Frontal cortex (tissue), 4 donors: ENCODE measurements at places on chromosomes 2 and 18.

GRCh38 chr2:164006704-164007103, 270.9 kb upstream of the FIGN start:
- no peak for DNase-seq

GRCh38 chr2:29013057-29013780, 32.1 kb downstream of the TOGARAM2 start:
- DNase-seq, result no peak

DNA sequence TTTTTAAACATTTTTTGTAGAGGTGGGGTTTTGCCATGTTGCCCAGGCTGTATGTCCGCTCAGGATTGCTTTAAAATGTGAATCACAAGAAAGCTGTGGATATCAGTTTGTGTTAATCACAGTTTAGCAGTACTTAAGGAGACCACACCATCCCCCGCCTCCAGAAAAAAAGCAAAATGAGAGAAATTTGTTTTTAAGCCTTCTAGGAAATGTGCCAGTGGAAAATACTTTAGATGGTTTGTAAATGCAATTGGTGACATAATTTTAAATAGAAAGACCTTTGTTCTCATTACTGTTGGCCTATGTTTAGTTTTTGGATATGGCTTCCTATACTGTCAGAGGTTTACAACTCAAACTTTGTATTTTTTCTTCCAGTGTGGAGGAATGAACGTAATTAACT, 27.0 kb downstream of the GCA start:
- no peak for DNase-seq

- peak; percentile 51 for DNase-seq
These were observed 1.2 kb downstream of the CDH20 start for GRCh38 chr18:61334491-61334850.

GRCh38 chr2:192546565-192546964, 351.8 kb upstream of the TMEFF2 start:
- DNase-seq, result no peak

DNA sequence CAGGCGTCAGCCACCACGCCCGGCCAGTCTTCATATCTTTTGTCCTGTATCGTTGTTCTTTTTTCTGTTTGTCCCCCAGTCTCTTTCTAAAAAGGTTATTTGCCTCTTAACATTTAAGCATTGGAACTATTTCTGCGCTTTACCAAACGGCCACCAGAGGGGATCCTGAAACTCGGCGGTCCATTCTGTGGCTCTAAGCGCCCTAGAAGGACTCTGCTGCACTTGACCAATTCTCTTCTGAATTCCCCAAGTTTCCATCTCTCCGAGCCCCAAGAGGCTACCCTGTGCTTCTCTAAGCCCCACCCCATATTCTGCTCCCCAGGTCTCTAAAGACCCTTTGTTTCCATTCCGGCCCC, 33.1 kb upstream of the REG3G start:
- peak; percentile 46 for DNase-seq

DNA sequence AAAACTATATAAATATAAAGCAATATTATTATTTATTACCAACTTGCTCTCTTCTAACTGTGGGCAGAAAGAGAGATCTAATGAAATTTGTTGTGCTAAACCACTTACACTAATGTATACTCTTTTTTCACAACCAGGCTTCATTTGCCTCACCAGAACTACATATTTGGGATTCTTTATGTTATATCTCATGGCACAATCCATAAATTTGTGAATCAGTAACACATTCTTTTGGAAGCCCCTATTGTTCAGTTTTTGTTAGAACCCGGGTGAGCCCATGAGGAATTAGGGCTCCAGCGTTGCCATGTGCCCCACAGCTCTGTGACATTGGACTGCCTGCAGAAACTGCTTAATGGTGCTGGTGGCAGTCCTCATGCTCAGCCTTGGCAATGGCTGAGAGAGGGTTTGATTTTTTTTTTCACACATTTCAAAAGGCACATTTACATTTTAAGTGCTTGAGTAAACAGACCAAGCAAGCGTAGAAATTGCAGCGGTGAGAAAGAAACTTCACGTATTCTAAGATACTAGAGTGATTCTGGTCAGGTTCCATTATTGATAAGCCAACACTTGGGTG, 15.3 kb downstream of the VIT start:
- no peak for DNase-seq

DNA sequence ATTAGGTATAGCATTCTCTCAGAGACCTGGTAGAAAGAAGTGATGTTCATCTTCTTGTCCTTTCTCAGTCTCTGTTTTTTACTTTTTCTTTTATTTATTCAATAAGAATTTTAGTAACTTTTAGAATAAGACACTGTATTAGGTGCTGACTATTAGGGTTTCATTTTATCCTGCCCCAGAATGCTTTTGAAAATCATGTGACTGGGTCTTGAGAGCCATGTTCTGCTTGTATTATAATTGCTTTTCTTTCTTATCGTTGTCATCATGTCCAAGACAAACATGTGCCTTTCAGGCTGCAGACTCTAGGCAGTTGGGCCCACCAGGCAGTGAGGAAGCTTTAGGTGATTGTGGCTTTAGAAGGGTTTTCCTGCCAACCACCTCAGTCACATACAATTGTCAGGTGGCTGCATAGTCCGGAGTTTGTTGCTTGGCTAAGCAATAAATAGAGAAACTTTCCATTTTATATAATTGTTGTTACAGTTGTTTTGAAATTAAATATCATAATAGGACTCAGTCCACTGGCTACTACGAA, 15.1 kb downstream of the GRHL1 start:
- no peak for DNase-seq

DNA sequence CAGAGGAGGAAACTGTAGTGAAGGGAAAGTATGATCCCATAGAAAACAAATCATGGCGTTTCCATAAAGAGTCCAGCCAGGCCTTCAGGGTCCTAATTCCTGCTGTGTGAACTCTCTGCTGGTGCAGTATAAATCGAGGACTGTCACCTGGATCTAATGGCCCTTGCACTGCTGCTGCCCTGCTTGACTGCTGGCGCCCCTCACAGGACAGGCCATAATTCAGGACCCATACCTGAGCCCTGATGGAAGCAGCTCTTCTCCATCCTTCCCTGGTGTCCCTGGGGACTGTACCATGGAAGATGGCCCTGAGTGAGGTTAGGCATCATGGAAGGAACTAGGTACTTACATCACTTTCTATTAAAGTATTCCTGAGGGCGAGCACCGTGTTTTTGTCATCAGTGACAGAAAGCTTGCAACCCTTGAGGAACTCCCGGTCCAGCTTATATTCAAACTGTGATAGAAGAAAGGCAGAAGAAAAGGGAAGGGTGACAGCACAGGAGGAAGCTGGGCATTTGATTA, 116.9 kb downstream of the RIF1 start:
- no peak for DNase-seq

- DNase-seq, result peak; percentile 39
These were observed 221.8 kb downstream of the INSIG2 start for GRCh38 chr2:118309946-118310680.

DNA sequence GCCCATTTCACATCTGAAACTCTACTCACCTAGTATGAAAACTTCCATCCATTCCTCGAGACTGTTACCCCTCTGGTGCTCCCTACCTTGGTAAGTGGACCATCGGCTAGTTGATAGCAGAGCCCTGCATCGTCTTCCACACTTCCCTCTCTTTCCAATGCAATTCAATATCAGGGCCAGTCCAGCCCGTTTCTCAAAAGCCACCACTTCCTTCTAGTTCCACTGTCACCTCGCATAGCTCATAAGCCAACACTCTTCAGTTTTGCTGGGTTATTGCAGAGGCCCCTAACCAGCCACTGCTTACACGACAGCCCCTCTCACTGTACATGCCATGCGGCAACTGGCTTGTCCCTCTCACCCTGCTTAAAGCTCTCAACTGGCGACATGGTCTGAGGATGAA, 10.2 kb upstream of the ZNF407 start:
- no peak for DNase-seq

DNA sequence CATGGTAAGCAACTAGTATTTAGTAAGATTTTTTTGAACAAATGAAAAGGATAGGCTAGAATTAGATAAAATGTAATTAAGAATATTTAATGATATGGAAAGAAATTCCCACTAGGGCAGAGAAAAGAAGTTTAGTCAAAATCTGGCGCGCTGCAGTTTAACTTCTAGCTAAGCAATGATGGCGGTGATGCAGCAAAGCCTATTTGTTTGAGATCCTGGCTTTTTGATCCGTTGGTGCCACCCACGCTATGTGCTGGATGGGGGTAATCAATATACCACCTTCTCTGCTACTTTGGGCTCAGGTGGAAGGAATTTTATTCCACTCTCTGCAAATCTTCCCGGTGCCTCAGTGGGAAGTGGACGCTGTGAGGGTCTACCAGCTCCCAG, 421 bp upstream of the FAM171B start:
- no peak for DNase-seq

GRCh38 chr2:239927424-239927981, 97.6 kb downstream of the NDUFA10 start:
- no peak for DNase-seq

GRCh38 chr2:15728245-15728938, 136.7 kb downstream of the DDX1 start:
- DNase-seq, result no peak

GRCh38 chr2:226154610-226155009, 645.0 kb downstream of the IRS1 start:
- no peak for DNase-seq

DNA sequence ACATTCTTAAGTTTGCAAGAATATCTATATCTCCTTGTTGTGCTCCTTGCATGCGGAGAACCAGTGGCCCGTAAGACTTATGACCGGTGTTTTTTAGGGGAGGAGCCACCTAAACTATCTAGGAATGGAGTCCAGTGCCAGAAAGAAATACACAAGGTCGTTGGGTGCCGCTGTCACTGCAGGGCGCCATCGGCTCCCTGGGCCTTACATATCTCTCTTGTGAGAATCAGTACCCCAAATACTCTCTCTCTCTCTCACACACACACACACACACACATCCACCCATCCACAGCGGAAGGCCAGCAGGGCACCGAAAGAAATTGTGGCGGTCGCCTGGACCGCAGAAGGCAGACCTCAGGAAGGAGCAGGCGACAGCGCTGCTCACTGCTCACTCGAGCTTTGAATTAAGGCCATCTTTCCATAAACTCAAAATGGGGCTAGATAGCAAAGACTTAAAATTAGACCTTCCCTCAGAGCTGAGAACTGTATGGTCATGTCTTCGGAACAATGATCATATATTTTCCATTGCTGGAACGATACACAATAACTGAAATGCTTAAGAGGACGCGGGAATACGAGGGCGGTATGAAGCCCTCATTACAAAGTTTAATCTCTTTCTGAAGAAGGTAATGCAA, 10.4 kb downstream of the NR4A2 start:
- no peak for DNase-seq

DNA sequence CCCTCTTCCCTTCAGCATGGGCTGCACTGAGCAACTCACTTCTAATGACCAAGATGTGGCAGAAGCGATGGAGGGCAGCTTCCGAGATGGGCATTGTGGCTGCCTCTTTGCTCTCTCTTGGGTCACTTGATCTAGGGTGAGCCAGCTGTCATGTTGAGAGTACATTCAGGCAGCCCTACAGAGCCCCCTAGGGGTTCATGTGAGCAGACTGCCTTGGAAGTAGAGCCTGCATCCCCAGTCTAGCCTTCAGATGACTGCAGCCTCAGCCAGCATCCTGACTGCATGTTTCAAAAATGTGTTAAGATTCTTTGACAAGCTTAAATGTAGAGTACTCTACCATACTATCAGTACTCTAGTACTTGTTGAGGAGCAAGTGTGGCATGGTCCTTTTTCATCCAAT, 143.9 kb downstream of the NCK2 start:
- DNase-seq, result no peak

DNA sequence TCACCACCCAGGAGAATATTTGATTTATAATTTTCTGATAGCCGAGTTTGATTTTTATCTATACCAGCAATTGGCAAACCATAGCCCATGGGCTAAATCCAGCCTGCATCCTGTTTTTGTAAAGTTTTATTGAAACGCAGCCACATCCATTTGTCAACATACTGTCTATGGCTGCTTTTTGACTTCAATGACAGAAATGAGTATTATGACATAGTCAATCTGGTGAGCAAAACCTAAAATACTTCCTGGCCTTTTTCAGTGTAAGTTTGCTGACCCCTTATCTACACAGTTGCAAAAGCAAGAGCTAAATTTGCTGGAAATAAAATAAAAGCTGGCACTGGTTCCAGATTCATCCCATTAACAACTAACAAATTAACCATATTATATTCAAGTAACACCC, 79.8 kb upstream of the SLC25A52 start:
- no peak for DNase-seq

DNA sequence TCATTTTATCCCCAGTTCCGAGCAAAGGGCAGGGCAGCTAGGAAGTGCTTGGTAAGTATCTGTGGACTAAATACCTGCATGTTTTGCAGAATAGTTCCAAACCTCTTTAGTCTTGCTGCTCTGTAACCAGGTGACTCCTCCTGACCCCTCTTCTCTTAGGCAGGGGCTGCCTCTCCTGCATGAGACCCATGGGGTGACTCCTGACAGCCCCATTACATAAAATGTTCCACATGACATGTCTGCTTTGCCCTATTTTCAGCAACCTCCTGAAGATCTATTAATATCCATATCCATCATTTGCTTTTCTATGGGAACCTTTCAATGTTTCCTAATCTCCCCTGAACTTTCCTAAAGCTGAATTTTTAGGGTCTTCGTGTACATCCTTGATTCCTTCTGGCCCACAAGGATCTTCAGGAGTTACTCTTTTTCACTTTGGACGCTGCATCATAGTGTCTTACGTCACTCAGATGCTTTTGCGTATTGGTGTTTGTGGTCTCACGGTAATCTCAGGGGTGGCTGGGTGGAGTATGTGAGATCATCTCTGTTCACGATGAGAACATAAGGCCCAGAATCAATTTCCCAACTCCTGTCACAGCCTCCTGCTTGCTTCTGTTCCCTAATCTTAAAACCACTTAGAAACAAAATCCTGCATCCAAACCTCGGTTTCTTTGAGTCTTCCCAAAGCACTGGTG, 76.6 kb downstream of the MAPK4 start:
- DNase-seq, result no peak

- no peak for DNase-seq
These were observed 3.3 kb downstream of the ARL5A start for GRCh38 chr2:151824886-151825285.

GRCh38 chr18:668260-668659, 10.8 kb downstream of the TYMS start:
- no peak for DNase-seq

- DNase-seq, result no peak
These were observed 1026.6 kb upstream of the DDX18 start for GRCh38 chr2:116787848-116788247.

- DNase-seq, result no peak
These were observed 95.2 kb downstream of the PDCL3 start for GRCh38 chr2:100658017-100658416.

DNA sequence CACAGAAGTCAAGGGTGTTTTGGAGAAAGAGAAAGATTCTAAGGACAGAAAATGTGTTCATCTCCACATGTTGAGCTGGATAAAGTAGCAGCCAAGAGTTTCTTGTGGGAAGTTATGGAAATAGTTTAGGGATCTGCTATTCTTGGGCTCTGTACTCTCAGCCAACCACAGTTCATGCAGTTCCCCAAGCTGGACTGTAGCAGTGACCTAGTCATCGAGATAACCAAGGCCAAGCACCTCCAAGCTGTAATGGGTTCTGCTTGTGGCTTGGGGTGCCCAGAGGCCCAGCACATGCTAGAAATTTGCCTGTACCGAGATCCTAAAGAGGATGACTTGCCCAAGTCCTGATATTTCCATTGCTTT, 91.9 kb upstream of the RASGRP3 start:
- DNase-seq, result no peak
